ENCODE measurements at places on chromosomes 3 and 15.

GRCh38 chr3:141093971-141094684, 43.0 kb downstream of the SPSB4 start:
- H3K36me3 ChIP-seq, result no peaks in the 10 kb centered on the region
- H3K4me1 ChIP-seq, result peaks cover 44% of the 10 kb centered on the region
- no peak for DNase-seq
- H3K27me3 ChIP-seq, result no peaks in the 10 kb centered on the region

GRCh38 chr3:146100180-146100579, 60.8 kb downstream of the PLOD2 start:
- peaks cover 30% of the 10 kb centered on the region for H3K36me3 ChIP-seq
- H3K27ac ChIP-seq, result no peak overlapping the region
- DNase-seq, result no peak
- peaks cover 7% of the 10 kb centered on the region for H3K4me1 ChIP-seq
- no peak overlapping the region for H3K4me3 ChIP-seq

DNA sequence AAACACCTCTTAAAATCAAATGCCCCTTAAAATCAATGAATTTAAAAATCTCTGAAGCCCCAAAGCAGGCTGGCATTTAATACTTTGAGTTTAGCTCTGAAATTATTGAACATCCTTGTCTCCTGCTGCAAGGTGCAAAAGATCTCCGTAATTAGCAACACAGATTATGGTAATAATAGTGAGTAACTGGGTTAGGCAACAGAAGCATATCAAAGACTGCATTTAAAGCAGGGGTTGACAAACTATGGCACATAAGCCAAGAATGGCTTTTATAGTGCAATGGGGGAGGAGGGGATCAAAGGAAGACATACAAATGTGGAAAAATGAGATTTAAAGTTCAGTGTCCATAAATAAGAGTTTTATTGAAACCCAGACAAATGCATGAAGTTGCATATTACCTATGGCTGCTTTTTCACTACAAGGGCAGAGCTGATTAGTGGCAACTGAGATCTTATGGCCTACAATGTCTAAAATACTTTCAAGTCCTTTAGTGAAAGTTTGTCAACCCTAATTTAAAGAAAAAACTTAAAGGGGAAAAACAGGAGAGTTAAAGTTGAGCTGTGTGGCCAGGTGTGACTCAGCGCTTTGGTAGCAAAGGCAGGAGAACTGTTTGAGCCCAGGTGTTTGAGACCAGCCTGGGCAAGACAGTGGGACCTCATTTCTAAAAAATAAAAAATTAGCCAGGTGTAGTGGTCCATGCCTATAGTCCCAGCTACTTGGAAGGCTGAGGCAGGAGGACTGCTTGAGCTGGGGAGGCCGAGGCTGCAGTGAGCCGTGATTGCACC, 157.6 kb downstream of the TBL1XR1 start:
- H3K27me3 ChIP-seq, result no peaks in the 10 kb centered on the region
- H3K4me1 ChIP-seq, result peaks cover 13% of the 10 kb centered on the region
- no peak for DNase-seq
- H3K36me3 ChIP-seq, result peaks cover 43% of the 10 kb centered on the region

GRCh38 chr3:16031434-16031833, 143.0 kb upstream of the GALNT15 start:
- DNase-seq, result no peak
- no peak overlapping the region for H3K4me3 ChIP-seq
- H3K27me3 ChIP-seq, result no peaks in the 10 kb centered on the region
- H3K27ac ChIP-seq, result no peak overlapping the region

DNA sequence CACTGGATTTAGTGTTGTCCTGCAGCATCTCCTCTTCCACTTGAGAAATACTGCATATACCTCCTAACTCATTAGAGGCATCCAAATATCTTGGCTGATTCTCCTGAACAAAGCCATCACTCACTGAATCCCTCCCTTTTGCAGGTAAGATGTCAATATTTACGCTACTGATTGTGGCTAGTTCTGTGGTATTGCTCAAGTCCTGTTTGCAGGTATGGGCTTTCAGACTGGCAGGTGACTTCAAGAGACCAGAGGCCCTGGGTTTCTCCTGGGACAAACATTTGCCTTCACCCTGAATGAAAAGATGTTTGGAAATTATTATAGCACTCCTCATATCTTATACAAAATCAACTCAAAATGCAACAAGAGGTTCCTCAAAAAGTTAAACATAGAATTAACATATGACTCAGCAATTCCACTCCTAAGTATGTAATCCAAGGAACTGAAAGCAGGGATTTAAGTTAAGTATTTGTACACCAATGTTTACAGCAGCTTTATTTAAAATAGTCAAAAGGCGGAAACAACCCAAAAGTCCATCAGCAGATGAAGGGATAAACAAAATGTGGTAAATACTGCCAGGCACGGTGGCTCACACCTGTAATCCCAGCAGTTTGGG, 18.6 kb downstream of the NEK4 start:
- H3K4me3 ChIP-seq, result no peak overlapping the region
- H3K27me3 ChIP-seq, result no peaks in the 10 kb centered on the region
- no peak for DNase-seq

DNA sequence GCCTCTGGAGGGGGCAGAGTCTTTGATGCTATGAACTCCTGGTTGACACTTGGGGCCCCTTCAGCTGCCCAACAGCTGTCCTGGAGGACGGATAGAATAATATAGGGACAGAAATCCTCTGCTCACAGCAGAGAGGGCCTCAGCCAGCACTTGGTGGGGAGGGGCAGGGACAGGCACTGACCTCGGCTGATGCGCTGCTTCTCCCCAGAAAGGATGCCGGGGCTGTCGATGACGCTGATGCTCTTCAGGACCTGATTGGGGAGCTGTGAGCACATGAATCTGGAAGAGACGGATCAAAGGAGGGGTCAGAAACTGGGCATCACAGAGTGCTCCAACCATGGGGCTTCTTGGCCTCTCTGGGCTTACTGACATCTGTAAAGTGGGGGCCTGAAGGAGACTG, 29.5 kb downstream of the EHD4 start:
- no peaks in the 10 kb centered on the region for H3K36me3 ChIP-seq
- H3K27ac ChIP-seq, result no peak overlapping the region
- no peak for DNase-seq
- H3K27me3 ChIP-seq, result no peaks in the 10 kb centered on the region

- H3K27me3 ChIP-seq, result no peaks in the 10 kb centered on the region
- peak overlapping the region; percentile 86 for H3K27ac ChIP-seq
- peaks cover 90% of the 10 kb centered on the region for H3K4me1 ChIP-seq
- H3K36me3 ChIP-seq, result no peaks in the 10 kb centered on the region
These were observed 338.6 kb downstream of the FOXP1 start for GRCh38 chr3:71244826-71245488.

DNA sequence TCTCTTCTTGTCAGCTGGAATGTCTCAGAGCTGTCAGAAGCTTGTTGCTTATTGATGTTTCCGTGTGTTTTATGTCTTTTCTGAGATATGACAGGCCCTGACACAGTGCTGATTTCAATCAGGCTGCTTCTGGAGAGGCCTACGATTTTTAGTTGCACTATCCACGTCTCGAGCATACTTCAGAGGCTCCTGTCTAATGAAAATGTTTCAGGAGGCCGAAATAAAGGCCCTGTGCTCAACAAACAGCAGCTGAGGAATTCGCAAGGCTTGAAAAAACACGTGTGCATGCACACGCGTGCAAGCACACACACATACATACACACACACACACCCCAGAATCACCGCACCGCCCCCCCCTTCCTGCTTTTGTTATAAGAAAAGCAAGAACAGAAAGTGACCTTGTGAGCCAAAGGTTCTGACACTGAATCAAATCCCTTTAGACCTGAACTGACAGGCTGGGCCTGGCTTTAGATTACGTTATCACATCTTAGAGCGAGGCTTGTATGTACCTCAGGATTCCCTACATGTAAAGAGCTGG, 296.6 kb downstream of the NR2F2 start:
- H3K4me1 ChIP-seq, result peaks cover 22% of the 10 kb centered on the region
- H3K36me3 ChIP-seq, result no peaks in the 10 kb centered on the region
- peak overlapping the region; percentile 11 for H3K4me3 ChIP-seq
- no peak for DNase-seq

- peaks cover 37% of the 10 kb centered on the region for H3K4me1 ChIP-seq
- H3K27ac ChIP-seq, result peak overlapping the region; percentile 96
- H3K27me3 ChIP-seq, result no peaks in the 10 kb centered on the region
- peaks cover 8% of the 10 kb centered on the region for H3K36me3 ChIP-seq
These were observed 507 bp upstream of the VHL start for GRCh38 chr3:10140996-10141546.
